ENCODE measurements at places on chromosomes 3 and 15. TPM values are rescaled to one million over a fixed set of nuclear protein-coding genes. Genes with fewer than 3 reads are reported as not detected.
A peak's percentile ranks its signal among the peaks of the same experiment; 100 is the strongest.

GRCh38 chr3:44108481-44108880, 133.2 kb upstream of the TOPAZ1 start:
- no peak overlapping the region for H3K27ac ChIP-seq
- H3K27me3 ChIP-seq, result no peaks in the 10 kb centered on the region
- DNase-seq, result no peak
- H3K36me3 ChIP-seq, result no peaks in the 10 kb centered on the region
- H3K4me3 ChIP-seq, result no peak overlapping the region
- no peaks in the 10 kb centered on the region for H3K4me1 ChIP-seq

DNA sequence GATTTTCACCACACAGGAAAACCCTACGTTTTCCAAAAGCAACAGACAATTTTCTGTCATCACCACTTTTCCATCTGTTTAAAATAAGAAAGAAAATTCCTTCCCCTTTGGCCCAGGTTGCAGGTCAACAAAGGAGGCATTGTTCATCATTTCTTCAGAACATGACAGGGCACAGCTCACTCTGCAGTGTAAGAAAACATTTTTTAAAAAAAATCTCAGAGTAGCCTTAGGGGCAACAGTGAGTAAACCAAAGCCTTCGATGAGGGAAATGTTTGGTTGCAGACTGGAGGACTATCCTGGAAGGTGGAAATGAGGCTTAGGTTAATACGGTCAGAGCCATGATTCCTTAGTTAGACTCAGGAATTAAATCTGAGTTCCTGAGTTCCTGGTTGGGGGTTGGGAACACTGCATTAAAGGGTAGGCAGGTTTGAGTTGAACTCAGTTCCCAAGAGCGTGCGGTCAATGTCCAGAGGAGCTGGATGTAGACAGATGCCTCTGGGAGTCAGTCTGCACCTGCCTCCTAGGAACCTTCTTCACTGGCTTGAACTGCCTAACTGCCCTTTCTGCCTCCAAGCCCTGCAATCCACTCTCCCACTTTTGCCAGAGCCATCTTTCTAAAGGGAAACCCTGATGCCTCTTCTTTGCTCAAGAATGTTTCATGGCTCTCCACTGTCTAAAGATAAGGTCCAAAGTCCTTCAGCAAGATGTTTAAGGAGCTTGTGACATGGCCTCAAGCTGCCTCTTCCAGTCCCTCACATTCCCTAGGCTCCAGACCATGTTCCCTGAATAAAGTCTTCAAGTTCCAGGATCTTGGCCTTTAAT, 3.3 kb upstream of the HES1 start:
- no peaks in the 10 kb centered on the region for H3K36me3 ChIP-seq
- H3K4me3 ChIP-seq, result no peak overlapping the region
- H3K27ac ChIP-seq, result peak overlapping the region; percentile 99
- DNase-seq, result no peak
- H3K27me3 ChIP-seq, result peaks cover 19% of the 10 kb centered on the region

Gene GPR15
- not detected for total RNA-seq

Gene CLDND1
- 64.9 TPM for total RNA-seq

Gene MAP2K1
- total RNA-seq, result 123 TPM

Gene BDH1
- total RNA-seq, result 15.2 TPM

DNA sequence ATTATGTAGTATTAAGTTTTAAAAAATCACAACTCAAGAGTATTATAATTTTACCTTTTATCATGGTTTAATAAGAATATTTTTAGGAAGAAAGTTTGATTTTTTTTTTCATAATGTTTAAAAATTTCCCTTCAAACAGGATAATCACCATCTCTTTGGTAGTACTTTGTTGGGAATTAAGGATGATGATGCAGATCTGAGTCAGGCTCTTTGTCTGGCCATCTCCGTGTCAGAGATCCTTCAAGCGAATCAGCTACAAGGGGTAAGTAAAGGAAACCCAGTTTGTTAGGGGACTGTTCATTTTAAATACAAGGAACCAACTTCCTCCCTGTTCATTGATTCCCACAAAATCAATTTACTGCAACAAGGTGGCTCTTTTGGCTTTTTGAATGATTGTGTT, 36.8 kb upstream of the NIT2 start:
- no peaks in the 10 kb centered on the region for H3K27me3 ChIP-seq
- no peak for DNase-seq
- H3K27ac ChIP-seq, result no peak overlapping the region
- no peak overlapping the region for H3K4me3 ChIP-seq
- no peaks in the 10 kb centered on the region for H3K4me1 ChIP-seq

- H3K4me3 ChIP-seq, result no peak overlapping the region
- H3K4me1 ChIP-seq, result peaks cover 4% of the 10 kb centered on the region
- no peaks in the 10 kb centered on the region for H3K27me3 ChIP-seq
- peak; percentile 84 for DNase-seq
Observed at GRCh38 chr15:94670438-94671034, 439.2 kb downstream of the MCTP2 start.
